NCI-H1694 (cell line): ENCODE measurements at places on chromosomes 12 and 14.

GRCh38 chr14:59018460-59018859, 170.0 kb upstream of the DAAM1 start:
- DNase-seq, result no peak

GRCh38 chr14:24315807-24316596, 4.7 kb downstream of the LTB4R start:
- no peak for DNase-seq

GRCh38 chr12:60173224-60174170, 577.7 kb downstream of the SLC16A7 start:
- DNase-seq, result no peak

DNA sequence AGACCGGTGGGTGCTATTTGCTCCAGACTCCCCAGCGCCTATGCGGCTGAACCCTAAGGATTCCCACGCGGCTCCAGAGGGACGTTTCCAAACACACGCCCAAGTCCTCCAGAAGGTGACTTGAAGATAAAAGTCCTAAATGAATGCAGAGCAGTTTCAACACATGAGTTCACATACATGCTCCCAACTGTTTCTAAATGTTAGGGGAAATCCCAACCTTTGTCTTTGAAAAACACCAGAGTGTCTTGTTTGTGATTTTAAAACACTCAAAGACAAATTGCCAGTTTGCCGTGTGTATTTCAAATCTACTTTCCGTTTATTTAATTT, 252.9 kb upstream of the SFSWAP start:
- DNase-seq, result no peak

GRCh38 chr12:3389986-3390385, 101.0 kb upstream of the PRMT8 start:
- DNase-seq, result no peak

- DNase-seq, result no peak
Measured at GRCh38 chr12:72502546-72502945, 230.4 kb downstream of the TRHDE start.

DNA sequence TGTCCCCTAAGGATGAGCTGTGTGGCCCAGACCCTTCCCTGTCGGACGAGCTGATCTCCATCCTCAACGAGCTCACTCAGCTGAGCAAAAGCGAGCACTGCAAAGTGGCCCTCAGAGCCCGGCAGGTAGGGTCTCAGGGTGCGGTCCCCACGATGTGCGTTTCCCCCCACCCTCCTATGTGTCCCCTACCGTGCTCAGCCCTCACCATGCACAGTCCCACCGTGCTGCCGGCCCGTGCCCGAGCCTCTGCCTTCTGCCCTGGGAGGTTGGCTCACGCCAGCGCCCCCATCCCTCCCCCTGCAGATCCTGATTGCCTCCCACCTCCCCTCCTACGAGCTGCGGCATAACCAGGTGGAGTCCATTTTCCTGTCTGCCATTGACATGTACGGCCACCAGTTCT, 86.6 kb downstream of the FOXN4 start:
- DNase-seq, result no peak

- DNase-seq, result no peak
Measured at GRCh38 chr12:96811083-96811482, 96.0 kb upstream of the NEDD1 start.

GRCh38 chr12:124428136-124428791, 133.4 kb downstream of the RFLNA start:
- peak; percentile 40 for DNase-seq

DNA sequence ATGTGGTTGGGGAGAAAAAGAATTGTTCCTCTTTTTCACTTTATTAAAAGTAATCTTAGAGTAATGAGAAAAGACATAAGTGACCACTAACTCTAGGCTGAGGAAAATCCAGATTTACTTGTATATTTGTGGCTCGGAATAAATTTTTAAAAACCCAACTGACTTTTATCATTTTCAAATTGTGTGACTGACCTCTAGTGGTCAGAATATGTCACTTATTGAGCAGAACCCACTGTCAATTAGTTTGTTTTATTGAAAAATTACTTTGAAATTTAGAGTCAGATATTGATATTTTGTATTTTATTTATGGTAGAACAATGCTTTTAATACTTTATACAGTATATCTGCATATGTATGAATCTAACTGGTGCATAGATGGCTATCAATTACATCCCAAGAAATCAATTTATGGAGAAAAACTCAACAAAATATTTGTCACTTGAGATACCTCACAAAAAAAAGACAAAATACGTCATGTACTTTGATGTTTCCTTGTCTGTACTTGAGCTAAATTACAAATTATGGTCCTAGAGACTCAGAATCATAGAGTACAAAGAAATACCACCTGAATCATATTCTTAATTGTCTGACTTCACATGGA, 229.4 kb downstream of the CNTN1 start:
- peak; percentile 1 for DNase-seq

DNA sequence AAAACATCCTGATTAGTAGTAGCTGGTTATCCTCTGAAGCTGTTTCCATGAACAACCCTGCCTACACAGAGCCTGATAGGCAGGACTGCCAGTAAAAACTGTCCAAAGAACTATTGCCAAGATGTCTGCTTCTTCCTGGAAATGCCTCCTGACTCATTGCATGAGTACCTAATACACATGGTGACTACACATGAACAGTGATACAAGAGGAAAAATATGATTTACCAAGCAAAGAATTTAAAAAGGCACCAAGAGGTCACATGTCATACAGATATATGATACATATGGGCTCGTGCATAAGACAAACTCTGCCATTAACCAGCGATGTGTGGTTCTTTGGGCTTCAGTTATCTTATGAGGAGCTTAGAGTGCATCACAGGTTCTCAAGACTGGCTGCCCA, 552.3 kb downstream of the SLC16A7 start:
- DNase-seq, result no peak

DNA sequence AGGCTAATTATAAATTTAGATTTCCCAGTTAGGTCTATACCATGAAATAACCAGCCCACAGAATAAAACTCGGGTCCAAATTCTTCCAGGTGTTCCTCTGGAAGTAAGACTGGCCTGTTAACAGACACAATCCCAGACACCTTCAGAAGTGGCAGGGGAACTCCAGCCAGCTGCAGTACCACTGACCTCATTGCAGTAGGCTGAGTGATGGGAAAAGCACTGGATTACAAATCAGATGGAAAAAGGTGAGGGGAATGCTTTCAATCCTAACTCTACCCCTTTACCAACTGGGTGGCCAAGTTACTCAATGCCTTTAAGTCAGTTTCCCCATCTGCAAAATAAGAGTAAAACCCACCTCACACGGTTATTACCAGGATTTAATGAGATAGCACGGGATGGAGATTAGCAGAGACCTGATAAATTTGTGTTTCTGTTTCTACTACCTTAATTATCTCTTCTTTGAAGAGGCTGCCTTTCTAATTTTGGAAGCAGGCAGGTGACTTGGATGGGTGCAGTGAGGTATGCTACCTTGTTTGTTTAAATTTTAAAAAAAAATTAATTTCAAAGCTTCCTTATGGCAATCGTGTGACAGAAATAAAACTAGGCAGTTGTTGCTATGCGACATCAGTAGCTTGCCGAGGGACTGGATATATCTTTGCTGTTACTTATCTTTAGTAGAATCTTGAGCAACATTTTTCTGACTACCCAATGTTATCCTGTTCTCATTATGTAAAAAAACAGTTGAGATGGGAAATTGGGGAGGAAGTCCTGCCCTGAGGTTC, 167.3 kb upstream of the GRIN2B start:
- no peak for DNase-seq

DNA sequence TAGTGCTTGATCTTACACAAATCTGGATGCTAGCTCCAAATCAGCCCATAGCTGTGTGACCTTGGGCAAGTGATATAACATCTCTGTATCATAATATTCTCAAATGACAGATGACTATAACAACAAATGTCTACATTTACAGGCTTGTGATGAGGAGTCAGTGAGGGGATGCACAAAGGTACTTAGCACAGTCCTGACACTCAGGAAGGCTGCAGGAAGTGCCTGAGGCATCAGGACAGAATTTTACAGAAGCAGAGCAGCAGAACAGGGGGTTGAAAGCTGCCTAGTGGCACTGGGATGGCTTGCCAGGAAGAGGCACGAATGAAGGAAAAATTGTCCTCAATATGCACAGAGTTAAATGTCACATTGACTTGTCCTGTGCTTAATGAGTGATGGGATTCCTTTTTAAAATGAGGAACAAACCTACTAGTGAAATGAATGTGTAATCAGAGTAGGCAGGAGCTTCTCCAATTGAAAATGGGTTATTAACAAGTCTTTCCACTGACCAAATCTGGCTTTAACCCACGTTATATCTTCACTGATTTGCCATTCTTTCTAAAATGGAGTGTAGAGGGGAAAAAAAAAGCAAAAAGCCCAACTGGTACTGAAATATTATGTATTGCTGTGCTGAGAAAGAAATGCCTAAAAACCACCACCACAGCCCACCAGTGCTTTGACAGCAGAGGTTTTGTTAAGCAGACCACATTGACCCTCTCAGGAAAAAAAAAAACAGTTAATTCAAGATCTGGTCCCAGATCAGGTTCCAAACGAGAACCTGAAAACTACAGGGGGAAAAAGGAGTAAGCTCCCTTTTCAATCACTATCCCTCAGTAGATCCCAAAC, 11.6 kb downstream of the BTG1 start:
- no peak for DNase-seq

DNA sequence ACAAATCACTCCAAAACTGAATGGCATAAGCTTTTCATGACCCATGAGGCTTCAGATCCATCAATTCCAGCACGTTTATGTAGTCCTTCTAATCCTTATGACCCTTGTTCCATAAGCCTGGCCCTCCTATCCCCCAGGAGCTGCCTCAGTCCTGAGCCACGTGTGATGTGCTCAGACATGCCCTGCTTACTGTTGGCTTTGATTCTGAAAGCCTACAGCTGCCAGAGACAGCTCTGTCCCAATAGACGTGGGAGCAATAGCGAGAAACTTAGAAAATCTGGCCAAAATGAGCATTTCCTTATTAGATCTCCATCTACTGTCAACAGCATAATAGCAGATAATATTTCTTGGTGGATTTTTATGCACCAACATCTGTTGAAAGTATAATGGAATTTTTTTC, 33.2 kb downstream of the DUSP6 start:
- no peak for DNase-seq

DNA sequence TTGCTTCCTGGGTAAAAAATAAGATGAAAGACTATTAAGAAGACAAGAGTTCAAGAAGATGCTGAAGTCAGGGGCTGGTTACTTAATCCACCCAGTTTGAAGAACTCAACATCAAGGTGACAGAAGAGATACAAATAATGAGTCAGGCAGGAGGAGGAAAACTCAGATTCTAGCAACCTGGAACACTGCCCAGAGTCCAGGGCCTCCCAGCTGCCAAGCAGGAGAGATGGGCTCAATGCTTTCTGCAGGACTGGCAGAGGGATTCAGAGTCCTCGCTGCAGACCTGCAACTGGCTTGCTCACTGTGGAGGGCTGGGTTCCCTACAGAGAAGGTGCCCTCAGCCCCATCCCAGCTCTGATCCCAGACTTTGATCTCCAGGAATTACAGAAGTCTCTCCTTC, 28.6 kb upstream of the CEBPE start:
- peak; percentile 84 for DNase-seq

- no peak for DNase-seq
Measured at GRCh38 chr12:48031135-48031960, 27.1 kb upstream of the COL2A1 start.

DNA sequence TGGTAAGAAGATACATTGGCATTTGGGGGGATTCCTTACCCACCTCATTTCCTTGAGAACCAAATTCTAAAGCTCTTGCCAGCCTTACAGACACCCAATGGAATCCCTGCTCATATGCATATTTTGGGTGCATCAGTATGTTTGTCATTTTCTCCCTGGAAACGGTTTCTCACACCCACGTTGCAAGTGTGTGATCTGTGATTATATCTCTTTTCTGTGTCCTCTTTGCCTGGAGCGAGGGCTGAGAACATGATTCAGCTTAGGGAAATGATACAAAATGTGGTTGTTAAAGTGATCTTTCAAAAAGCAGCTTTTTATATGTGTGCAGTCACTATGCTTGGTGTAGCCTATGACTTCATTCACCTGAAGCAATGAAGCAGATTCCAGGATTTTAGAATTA, 52.0 kb downstream of the KCNMB4 start:
- DNase-seq, result no peak

DNA sequence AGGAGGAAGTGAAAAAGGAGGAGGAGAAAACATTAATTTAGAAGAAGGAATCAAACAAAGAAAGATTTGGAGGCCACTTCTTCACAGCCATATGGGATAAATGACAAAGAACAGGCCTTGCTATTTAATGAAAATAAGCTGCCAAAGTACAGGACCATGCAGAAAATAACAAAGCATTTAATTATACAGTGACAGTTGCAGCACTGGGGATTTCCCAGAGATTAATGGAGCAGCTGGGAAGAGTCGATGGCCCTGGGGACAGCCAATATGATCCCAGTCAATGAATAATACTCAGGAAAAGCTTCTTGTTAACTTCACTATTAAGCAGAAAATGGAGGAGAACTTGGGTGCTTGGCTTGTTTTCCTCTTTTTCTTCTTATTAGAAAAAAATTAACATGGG, 34.6 kb downstream of the RERG start:
- DNase-seq, result no peak

DNA sequence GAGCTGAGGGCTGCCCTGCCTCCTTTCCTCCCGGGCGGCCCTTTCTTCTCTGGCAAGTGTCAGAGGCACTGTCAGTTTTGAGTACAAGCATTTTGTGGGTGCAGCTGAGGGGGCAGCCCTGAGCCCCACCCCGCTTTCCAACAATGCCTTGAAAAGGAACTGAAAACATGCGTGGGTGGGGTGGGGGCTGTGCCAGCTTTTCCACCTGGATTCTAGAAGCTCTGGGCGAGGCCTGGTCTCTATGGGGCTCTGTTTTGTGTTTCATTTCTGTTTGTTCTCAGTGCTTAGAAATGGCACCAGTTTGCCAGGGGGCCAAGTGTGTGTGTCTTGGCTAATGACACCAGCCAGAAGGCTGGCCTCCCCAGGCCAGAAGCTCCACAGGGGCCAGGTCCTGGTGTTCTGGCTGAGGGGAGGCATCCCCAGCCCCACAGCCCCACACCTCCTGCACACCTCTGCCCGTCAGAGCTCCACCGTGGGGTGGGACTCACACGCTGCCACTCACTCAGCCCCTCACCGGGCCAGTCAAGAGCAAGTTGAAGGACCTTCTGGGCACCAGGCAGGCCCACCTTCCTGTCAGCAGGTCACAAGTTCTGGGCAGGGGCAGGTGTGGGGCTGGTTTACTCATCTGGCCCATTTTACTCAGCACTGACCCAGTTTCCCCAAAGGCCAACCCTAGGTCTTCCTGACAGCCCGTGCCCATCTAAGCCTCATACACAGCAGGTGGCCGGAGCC, 155.1 kb downstream of the CALM1 start:
- no peak for DNase-seq

DNA sequence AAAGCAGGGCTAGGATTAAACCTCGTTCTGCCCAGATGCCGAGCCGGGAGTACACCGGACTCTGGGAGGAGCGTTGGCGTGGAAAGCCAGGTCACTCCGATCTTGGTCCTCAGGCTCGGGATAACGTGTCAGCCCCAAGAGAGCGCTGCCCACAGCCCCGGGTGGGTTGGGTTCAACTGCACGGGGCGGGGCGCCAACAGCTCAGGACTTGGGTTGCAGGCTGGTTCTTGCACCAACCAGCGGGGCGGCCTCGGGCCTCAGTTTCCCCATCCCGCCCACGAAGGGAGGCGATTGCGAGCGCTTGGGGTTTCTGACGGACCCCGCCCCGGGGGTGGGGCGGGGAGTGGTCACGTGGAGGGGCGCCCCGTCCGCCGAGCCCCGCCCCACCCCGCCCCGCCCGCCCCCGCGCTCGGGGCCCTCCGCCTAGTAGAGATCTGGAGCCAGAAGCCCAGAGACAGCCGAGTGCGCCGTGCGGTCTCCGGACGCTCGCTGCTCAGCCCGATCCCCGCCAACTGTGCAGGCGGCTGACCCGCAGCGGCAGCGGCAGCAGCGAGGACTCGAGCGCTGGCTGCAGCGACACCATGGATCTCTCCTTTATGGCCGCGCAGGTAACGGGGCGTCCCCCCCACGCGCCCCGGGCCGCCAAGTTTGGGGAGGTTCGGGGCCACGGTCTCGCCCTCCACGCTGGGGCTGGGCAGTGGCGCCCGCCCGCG, at the start of gene C14orf132:
C14orf132 (plus strand) TSS at position 443 of the 713 bp plus-strand sequence; CDS start at position 582, 139 bp downstream.
- DNase-seq, result peak; percentile 72
